Occipital lobe (tissue), 3 donors: ENCODE measurements at places on chromosomes 4 and X. TPM values are rescaled to one million over a fixed set of nuclear protein-coding genes. Genes with fewer than 3 reads are reported as not detected.

Gene UNC5C
- total RNA-seq = 23.7 TPM

Gene IQSEC2
- total RNA-seq = 8.6 TPM

Gene HSD17B13
- 0.47 TPM for total RNA-seq

Gene HPGDS
- 1.4 TPM for total RNA-seq

Gene CT45A1
- not detected for total RNA-seq

Gene ARMCX4
- total RNA-seq = 14.5 TPM

Gene DUSP21
- total RNA-seq = not detected

Gene TSPAN6
- total RNA-seq = 32.1 TPM

Gene SHOX
- under 0.01 TPM for total RNA-seq

Gene GAGE12J
- not detected for total RNA-seq

Gene CLDN34
- 0.62 TPM for total RNA-seq

Gene RHOXF2B
- not detected for total RNA-seq
